ENCODE measurements at places on chromosomes 4 and X. TPM values are rescaled to one million over a fixed set of nuclear protein-coding genes. Genes with fewer than 3 reads are reported as not detected.

Gene DIPK2B
- 3.6 TPM for total RNA-seq

Gene SLITRK4
- 1.6 TPM for total RNA-seq

Gene DMRTC1
- total RNA-seq: not detected

Gene SSX3
- total RNA-seq: not detected

- DNase-seq: no peak
Observed at GRCh38 chr4:121758925-121759568, 5.9 kb downstream of the SMIM43 start.

DNA sequence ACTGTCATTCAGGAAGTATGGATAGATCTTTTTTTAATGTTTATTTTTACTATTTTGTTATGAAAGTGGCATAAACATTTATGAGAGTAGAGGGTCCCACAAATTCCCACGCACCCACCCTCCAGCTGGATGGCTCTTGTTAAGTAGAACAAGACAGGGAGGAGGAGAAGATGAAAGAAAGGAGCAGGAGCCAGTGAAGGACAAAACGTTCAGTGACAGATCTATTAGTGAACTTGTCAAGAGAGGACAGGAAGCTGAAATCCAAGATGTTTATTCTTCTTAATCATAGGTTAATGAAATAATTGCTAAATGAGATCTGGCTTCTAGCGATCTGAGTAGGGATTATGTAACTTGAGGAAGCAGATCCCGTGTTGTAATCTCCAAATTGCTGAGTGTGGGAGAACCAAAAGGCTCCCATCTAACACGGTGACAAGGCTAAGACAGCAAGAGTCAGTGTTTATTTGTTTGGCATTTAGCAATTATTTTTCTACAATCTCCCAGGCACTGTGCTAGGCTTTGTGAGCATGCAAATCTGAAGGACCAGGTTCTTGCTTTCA, 162.5 kb downstream of the SHROOM3 start:
- no peak for DNase-seq

GRCh38 chrX:84876876-84877275, 126.8 kb upstream of the APOOL start:
- DNase-seq: no peak

DNA sequence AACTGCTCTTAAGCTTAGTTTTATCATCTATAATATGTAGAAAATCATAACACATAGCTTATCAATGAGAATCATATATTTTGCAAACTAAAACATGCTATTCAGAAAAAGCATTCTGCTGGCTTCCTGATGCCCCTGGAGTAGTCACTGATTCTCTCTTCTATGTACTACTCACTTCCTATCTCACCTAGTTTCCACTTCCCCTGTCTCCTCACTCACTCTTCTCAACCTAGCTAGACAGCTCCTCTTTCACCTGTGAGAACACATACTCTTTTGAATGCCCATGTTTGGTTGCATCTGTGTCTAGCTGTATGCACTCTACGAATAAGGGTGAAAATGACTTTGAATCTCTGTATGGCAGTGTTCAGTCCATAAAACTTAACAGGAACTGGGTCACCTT, 9.3 kb downstream of the TMEM144 start:
- DNase-seq: no peak

DNA sequence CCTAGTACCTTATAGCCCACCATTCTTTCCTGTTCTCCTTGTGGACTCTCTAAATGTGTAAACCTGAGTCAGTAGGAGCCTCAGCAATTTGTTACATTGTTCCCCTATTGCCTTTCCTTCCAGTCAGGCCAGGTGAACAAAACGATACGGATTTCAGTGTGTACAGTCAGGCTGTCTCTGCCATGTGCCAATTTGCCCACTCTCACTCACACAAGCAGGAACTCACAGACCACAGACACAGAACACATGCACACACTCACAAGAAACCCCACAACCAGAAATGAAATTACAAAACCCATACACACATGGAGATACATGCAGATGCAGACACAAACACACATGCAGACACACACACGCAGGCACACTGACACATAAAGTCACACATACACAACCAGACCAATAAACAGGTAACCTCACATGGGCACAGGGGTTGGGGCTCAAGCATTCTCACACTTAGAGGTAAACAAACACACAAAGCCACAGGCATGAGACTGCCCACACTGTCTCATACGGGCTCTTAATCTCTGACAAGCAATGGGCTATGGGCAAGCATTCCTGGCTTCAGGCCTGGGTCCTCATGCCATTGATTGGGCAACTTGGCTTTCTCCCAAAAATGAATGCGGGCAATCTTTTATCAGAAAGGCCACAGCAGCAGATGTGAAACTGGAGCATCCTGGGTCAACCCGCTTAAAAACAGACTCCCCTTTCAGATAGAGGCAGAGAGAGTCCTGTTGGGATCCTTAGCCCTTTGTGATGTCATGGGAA, 68.7 kb downstream of the NBDY start:
- no peak for DNase-seq
